Stimulated activated CD4-positive, alpha-beta T cell treated with anti-CD3 and anti-CD28 coated beads, Interleukin-1b, Interleukin-23, amount 100 ng/mL, for 1 hour (primary cell): ENCODE measurements at places on chromosomes 7 and 10.

- DNase-seq: no peak
Observed at GRCh38 chr10:67603086-67603485, 92.9 kb downstream of the CTNNA3 start.

GRCh38 chr10:110413049-110413783 lies 84.5 kb upstream of the DUSP5 start:
- DNase-seq: no peak

- DNase-seq: no peak
Observed at GRCh38 chr7:54076616-54077015, 465.6 kb upstream of the VSTM2A start.

- no peak for DNase-seq
Observed at GRCh38 chr7:45347804-45348203, 190.2 kb downstream of the RAMP3 start.

DNA sequence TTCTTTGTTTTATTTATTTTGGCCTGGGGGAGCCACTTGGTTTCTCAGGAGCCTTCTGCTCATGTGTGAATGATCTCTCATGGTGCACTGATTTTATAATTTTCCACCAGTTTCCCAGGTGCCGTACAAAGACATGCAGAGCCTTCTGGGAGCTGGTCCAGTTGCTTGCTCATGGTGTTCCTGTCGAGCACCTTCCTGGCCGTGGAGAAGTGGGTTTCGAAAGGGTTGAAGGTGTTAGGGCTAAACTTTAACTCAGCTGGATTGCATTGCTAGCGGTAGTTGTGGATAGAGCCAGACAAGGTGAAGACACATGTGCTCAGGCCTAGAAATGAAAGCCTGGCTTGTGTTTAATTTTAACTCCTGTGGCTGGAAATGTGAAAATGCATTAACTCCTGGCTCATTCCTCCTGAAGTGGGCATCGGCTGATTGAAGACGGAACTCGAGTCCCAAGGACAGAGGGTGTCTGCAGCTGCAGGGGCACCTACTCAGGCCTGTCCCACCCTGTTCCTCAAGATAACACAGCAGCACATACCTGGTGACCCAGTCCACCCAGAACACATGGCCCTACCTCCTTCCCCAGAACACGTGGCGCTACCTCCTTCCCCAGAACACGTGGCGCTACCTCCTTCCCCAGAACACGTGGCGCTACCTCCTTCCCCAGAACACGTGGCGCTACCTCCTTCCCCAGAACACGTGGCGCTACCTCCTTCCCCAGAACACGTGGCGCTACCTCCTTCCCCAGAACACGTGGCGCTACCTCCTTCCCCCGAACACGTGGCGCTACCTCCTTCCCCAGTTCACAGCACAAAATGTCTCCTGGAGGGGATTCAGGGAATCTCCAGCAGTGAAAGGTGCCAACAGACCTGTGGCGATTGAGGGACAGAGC lies 133.2 kb downstream of the WDR37 start:
- DNase-seq: no peak

DNA sequence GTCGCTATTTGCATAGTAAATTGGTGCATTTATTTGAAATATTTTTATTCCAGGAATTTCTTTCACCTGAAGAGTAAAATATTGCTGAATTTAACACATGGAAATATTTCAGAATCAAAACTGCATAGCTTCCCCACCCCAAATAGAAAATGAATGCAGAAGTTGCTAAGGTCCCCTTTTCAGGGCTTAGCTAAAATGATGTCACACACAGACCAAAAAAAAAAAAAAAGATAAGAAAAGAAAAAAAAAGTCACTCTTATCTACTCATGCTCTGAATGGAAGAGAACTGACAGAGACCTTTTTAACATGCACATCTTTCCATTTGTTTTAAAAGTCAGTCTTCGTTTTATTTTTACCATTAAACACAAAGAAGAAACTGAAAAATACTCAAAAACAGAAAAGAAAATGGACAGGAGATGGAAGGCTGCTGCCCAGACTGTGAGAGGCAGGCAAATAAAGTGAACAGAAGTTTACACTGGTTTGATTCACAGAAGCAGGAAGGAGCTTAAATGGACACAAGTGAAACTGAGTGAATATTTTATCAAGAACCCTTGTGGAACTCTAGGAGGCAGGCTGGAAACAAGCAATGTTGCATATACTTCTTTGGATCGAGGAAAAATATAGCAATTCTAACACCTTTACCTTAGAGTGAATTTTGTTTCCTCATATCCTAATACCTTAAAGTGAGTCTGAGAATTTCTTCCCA lies 32.0 kb downstream of the PSMC2 start:
- DNase-seq: no peak

GRCh38 chr7:17422966-17423365 lies 124.5 kb downstream of the AHR start:
- DNase-seq: no peak

- no peak for DNase-seq
Observed at GRCh38 chr10:71207578-71207977, 4.8 kb upstream of the UNC5B start.

GRCh38 chr7:83956104-83956503 lies 238.5 kb downstream of the SEMA3A start:
- no peak for DNase-seq

DNA sequence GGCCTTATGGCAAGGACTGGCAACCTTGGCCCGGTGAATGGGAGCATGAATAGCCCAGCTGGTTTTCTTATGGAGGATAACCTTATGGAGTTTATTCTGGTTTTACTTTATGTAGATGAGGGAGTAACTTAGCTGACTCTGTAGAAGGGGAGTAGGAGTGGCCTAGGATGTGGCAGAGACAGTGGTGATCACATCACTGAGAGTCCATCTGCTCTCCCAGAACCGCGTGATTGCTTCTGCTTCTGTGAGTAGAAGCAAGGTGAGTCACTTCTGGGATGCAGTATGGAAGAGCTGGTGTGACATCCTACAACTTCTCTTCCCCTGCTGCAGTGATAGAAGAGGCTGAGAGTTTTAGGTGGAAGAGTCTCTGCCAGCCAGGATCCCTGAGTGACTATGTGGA lies 129.2 kb downstream of the RPS24 start:
- DNase-seq: no peak

- no peak for DNase-seq
Observed at GRCh38 chr7:109284943-109285342, 715.3 kb downstream of the DNAJB9 start.

DNA sequence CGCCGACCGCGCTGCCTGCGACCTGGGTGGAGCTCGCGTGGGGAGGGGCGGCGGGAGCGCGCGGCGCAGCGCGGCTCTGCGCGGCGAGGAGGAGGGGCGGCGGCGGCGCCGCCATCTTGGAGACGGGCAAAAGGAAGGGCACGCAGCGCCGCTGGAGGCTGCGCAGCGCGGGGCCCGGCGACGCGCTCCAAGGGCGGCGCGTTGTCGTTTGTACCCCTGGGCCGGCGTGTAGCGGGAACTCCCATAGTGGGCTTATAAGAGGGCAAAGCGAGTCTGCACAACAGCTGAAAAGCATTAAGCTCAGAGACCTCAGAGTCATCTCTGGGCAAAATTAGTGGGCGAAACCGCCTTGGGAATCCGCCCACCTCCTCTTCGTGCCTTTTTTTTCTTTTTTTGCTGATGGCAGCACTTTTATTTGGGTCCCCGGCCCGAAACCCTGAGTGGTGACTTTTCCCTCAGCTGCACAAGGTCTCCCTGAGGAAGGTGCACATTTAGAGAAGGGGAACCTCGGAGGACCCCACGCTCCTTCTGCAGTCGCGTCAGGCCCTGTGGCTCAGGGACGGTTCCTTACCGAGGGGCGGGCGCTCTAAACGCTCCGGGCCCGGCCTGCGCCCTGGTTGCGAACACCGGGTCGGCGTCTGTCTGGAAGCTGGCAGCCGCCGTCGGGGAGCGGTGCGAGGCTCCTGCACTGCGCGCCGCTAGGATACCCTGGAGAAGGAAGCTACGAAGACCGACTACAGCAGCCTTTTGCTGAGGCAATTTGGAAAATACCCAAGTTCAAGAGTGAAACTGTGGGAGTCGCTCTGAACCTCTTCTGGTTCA lies 428 bp upstream of the MCMBP start:
- peak; percentile 67 for DNase-seq

DNA sequence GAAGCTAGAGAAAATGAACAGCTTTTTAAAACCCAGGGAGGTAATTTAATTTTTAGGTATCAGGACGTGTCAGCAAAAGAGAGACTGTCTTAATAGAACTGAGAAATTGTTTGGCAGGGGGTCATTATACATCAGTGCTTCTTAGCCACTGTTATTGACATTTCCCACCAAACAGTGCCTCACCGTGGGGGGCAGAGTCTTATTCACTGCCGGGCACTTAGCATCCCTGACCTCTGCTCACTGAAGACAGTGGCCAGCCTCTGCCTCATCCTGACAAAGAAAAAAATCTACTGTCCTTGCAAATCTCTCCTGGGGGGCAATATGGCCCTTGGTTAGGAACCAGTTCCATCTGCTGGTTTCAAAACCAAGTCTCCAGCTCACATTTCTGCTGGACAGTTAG lies 14.2 kb upstream of the MKI67 start:
- DNase-seq: no peak

- no peak for DNase-seq
Observed at GRCh38 chr10:116696919-116697318, 45.4 kb downstream of the HSPA12A start.

DNA sequence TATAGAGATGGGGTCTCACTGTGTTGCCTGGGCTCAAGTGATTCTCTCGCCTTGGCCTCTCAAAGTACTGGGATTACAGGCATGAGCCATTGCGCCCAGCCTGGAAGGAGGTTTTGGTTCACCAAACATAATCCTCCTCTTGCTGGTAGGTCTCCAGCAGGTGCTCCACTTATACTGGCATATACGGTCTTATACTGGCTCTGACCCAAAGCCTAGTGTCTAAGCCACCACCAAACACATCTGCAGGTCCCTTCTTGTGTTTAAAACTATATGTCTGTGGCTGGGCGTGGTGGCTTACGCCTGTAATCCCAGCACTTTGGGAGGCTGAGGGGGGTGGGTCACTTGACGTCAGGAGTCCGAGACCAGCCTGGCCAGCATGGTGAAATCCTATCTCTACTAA lies 5.4 kb downstream of the MBLAC1 start:
- DNase-seq: no peak

GRCh38 chr7:69928621-69929020 lies 330.3 kb downstream of the AUTS2 start:
- DNase-seq: no peak

GRCh38 chr10:79443338-79444198 lies 1.9 kb downstream of the ZCCHC24 start:
- DNase-seq: no peak

- DNase-seq: no peak
Observed at GRCh38 chr7:4799508-4800268, 24.3 kb downstream of the AP5Z1 start.

DNA sequence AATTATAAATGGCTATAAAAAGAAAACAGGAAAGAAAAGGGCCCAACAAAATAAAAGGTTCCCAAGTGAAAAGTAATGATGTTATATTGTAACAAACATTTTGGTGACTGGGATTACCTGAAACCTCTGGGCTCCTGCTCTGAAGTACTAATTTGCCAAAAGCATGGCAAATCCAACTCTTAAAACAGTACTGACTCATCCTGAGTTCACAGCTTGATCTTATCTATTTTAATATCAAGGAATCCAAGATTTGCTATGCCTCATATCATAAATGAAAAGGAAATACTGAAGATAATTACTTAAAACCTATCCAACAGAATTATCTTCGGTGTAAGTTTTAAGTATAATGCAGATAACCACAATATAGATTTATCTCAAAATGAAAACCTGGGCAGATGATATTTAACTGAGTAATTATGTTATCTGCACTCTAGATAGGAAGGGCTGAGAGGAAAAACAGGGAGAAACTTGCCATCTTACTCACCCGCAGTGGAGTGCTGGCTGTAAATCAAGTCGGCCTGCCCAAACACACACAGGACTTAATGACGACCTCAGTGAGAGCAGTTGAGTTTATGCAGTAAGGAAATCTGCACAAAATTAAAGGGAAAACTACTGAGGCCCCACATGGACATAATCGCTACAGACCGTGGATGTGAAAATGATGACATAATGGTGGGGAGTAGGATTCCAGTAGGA lies 48.4 kb downstream of the MPP7 start:
- no peak for DNase-seq

- no peak for DNase-seq
Observed at GRCh38 chr7:66913118-66914037, 7.6 kb upstream of the TMEM248 start.

DNA sequence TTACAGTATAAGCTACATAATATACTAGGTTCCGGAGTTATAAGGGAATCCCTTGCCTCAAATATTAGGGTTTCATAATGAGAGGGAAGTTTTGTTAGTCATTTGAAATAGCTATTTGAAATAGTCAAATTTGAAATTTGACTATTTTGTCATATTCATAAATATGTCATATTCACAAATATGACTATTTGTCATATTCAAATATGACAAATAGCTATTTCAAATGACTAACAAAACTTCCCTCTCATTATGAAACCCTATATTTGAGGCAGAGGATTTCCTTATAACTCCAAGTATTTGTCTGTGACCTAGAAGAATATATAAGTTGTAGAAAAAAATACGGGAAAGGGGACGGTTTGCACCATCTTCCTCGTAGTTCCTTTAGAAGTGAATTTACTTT lies 76.6 kb downstream of the HDAC9 start:
- no peak for DNase-seq

GRCh38 chr7:130908345-130909160 lies 174.5 kb upstream of the KLF14 start:
- DNase-seq: no peak

- no peak for DNase-seq
Observed at GRCh38 chr10:35579726-35580422, 25.3 kb upstream of the GJD4 start.

- DNase-seq: no peak
Observed at GRCh38 chr7:16646472-16647072, 591 bp downstream of the BZW2 start.

DNA sequence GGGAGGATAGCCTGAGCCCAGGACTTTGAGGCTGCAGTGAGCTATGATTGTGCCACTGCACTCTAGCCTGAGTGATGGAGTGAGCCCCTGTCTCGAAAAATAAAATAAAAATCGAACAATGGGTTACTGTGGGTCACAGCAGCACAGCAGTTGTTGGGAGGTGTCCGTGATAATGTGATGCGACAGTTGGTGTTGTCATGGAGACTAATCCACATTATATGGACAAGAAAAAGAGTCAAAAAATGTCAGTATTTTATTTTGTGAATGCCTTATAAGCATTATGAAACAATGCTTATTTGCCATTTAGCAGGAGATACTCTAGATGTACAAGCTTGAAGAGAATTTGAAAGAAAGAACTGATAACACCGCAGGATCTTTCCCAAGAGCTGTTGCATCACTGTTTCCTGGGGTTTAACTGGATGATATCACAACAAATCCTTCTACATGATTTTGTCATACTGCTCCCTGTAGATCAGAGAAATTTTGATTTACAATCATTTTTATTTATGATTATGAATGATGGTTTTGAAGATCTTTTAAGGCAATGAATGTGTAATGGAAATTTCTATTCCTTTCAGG lies 195.4 kb downstream of the BAMBI start:
- DNase-seq: no peak
